ENCODE measurements at places on chromosomes 5 and 9.

DNA sequence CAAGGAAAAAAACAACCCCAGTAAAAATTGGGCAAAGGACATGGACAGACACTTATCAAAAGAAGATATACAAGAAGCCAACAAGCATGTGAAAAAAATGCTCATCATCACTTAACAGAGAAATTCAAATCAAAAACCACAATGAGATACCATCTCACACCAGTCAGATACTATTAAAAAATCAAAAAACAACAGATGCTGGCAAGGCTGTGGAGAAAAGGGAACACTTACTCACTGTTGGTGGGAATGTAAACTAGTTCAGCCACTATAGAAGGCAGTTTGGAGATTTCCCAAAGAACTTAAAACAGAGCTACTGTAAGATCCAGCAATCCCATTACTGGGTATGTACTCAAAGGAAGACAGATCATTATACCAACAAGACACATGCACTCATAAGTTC lies 157.4 kb downstream of the EDIL3 start:
- DNase-seq, result no peak

DNA sequence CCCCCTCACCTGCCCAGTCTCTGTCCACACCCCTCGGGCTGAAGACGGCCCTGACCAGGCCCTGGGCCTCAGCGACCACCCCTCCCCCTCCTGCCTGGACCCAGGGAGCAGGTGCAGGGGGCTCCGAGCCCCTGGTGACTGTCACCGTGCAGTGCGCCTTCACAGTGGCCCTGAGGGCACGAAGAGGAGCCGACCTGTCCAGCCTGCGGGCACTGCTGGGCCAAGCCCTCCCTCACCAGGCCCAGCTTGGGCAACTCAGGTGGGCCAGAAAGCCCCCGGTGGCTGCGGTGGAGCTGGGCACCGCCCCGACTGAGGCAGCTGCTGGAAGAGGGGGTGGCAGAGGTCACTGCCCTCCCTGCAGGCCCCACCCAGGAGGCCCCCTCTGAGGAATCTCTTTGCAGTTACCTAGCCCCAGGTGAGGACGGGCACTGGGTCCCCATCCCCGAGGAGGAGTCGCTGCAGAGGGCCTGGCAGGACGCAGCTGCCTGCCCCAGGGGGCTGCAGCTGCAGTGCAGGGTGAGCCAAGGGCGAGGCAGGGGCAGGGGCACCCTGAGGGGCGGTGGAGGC lies 7.7 kb downstream of the ENTPD8 start:
- no peak for DNase-seq

- no peak for DNase-seq
These were observed 760.9 kb upstream of the ACO1 start for GRCh38 chr9:31623511-31623910.

DNA sequence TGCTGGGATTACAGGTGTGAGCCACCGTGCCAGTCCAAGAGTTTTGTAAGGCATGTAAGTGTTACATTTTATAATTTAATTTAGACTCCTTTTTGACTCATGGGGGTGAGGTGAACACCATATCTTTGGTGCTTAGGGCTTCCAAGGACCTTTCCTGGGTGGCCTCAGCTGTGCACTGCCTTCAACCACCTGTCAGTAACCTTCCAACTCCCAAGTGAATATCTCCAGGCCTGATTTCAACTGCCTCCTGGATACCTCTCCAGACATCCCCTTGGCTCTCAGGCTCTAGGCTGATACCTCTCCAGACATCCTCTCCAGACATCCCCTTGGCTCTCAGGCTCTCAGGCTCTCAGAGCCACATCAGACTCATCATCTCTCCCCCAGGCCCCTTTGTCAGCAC lies 30.9 kb upstream of the TTLL11 start:
- DNase-seq, result no peak

GRCh38 chr5:29218138-29218537 lies 1975.3 kb upstream of the CDH6 start:
- no peak for DNase-seq

DNA sequence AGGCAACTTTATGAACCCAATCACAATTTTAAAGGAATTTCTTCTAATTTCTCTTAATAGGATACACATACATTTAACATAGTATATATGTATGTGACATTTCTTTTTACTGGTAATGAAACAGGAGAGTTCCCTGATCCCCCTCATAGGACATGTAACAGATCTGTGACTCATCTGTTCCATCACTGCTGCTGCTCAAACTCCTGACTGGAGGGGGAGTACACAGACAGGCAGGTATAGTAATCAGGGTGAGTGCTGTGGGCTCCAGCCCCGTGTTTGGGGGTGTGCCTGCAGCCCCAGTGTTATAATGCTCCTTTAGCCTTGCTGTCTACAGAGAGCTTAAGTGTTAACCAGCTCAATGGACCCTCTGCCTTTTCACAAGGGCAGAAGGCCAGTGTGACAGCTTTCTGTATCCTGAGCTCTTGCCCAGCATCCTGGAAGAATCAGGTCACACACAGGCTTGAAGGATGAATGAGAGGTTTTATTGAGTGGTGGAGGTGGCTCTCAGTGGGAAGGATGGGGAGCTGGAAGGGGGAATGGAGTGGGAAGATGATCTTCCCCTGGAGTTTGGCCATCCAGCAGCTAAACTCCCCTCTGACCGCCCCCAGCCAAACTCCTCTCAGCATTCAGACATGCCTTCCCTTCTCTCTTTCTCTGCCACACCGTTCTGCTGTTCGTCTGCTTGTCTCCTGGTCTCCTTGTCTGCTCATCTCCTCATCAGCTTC lies 161.3 kb downstream of the ZNF608 start:
- no peak for DNase-seq

DNA sequence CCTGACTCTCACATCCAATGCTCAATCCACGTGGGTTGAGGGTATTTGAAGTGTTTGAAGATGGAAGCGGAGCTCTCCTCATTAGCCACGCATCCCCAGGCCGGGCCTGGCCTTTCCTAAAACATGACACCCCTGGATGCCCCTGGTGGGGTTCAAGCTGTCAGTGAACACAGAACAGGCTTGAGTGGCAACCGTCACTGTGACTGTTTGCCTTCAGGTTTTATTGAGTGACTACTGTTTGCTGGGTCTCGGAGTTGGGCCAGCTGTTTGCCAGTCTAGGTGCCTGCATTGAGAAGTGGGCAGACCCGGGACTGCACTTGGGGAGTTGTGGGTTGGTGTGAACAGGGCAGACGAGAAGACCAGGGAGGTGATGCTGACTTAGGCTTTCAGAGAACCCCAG lies 7.8 kb upstream of the OLFM1 start:
- DNase-seq, result no peak

GRCh38 chr5:15236911-15237508 lies 263.0 kb upstream of the FBXL7 start:
- DNase-seq, result no peak

- DNase-seq, result no peak
These were observed 43.0 kb upstream of the SHB start for GRCh38 chr9:38112049-38112448.

DNA sequence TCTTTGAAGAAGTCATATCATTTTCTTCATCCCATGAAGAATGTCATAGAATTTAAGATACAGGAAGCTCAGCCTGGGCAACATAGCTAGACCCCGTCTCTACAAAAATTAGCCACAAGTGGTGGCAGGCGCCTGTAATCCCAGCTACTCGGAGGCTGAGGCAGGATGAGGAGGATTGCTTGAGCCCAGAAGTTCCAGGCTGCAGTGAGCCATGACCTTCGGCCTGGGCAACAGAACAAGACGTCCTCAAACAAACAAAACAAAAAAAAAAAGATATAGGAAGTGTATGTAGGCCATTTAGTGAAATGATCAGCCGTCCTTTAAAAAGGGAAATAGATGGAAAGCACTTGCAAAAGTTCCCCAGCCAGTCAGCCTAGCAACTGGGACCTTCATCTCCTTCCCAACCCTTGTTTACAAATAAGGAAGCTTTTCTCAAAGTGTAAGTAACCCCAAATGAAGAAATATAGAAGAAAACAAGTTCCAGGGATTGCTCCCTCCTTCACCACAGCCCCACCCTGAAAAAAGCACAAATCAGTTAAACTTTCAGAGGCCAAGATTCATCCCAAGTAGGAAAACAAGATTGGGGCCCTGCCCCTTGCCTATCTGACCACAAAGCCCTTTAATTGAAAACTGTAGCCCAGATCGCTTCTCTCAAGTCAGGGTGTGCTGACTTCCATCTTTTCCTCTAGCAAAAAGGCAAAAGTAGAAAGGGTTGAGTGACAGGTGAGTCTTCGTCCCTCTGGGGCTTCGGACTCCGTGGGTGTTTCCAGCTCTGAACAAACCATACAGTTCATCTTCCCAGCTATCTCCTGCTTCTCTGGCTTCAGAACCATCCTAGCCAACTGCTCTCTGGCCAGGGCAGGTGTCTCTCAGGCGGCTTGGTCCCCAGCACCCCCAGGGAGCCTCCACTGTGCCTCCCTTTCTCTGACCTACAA lies 1.2 kb downstream of the SLC31A2 start:
- DNase-seq, result no peak

- DNase-seq, result no peak
These were observed 47.5 kb downstream of the NLN start for GRCh38 chr5:65769539-65769938.

- DNase-seq, result no peak
These were observed 342.0 kb upstream of the WWC1 start for GRCh38 chr5:167949435-167949834.

DNA sequence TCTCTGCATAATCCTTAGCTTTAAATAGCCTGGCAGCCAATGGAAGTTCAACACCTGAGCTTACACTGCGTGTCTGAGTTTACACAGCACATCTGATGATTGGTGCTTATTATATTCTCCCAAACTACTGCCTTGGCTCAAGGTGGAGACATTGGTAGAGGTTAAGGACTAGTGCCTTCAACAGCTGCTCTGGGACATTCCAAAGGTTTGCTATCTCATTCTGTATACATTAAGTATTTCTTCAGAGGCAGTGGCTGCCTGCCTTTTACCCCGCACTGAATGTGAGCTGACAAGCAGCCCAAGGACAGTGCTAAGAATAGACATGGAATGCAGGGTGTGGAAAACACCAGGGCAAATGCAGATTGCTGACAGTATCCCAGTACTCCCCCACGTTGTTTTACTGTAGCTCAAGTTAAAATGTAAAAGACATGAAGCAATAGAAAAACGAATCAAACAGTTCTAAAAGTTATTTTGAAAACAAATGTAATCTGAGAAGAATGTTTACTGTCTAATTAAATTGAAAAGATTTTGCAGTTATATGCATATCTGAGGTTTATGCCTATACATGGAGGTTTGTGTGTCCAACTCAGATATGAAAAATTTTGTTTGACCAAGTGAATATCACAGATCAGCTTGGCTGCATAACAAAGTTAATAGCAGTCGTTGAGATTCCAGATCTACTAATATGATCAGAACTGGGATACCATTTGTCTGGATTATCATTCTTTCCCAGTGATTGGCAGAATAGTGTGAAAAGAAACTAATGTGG lies 1.8 kb downstream of the HSPB3 start:
- DNase-seq, result no peak

DNA sequence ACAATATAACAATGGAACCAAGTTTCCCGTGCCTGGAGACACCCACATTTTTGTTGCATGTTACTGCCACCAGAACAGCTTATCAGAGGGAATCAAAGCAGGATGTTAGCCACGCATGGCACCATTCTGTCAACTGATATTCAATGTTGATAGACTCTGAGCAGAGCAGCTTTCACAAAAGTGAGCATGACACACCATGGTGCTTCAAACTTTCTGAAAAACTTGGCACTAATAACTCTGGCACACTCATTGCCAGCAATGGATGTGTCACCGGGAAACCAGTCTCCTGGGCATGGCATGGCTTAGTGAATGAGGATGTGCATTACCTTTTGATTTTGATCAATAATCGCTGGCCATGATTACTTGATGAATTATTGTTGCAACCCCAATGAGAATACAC lies 19.7 kb downstream of the NIPSNAP3B start:
- no peak for DNase-seq

- DNase-seq, result no peak
These were observed 362.7 kb upstream of the RFX3 start for GRCh38 chr9:3888497-3888858.

DNA sequence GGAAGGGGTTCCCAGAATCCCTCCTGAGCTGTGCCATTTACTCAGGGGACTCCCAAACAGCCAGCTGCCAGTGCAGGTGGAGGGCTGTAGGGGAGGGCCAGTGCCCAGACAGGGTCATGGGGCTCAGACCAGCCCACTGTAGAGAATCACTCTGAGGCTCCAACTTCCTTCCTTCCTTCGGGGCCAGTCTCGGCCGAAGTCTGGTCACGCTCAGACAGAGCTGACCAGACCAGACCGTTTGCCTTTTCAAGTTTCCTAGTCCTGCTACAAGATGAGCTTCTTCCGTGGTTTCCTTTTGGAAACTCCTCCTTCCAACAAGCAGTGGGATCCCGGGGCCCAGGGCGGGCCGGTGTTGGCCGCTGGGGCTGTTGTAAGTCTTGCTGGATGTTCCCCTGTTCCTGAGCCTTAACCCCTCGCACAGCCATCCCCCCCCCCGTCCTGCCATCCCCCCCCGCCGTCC lies 52.6 kb downstream of the SAR1B start:
- DNase-seq, result no peak

- DNase-seq, result no peak
These were observed 3.7 kb downstream of the RECK start for GRCh38 chr9:36040271-36040925.

- DNase-seq, result no peak
These were observed 1.7 kb upstream of the ALDH1A1 start for GRCh38 chr9:72954431-72955125.

DNA sequence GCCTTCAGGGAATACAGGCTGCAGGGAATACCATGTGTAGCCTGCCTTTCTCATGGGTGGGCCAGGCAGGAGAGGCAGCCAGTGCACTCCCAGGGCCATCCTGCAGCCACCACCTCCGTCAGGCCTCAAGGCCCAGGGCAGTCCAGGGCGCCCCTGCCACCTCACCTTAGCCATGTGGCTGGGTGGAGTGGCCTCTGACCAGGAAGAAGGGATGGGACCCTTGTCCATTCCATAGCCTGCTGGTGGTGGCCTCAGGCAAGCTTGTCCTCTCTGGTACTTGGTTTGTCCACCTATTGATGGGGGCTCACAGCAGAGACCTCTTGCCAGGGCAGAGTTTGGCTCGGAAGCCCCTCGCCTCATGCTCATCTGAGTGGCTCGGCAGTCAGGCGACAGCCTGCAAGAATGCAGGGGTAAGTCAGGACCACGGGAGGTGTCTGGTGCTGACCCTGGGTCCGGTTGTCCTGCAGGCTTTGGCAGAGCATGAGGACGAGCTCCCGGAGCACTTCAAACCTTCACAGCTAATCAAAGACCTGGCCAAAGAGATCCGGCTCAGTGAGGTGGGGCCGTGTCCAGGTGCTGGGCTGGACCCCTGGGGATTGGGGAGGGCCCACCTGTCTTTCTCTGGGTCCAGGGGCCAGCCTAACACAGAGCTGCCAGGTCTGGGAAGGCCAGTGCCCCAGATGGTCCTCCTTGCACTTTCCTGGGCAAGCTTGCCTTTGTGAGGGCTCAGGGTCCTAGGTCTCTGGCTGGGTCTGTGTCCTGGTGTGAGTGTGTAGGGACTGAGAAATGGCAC lies 82.9 kb downstream of the PHF2 start:
- DNase-seq, result no peak

GRCh38 chr5:160129841-160130240 lies 10.6 kb upstream of the PWWP2A start:
- DNase-seq, result no peak

- no peak for DNase-seq
These were observed 13.9 kb downstream of the HMGXB3 start for GRCh38 chr5:150014456-150014855.

GRCh38 chr9:96874947-96875460 lies 20.7 kb upstream of the ZNF782 start:
- DNase-seq, result no peak

- no peak for DNase-seq
These were observed 77.7 kb upstream of the PHYKPL start for GRCh38 chr5:178310130-178310865.
